ENCODE measurements at places on chromosomes 4 and X. TPM values are rescaled to one million over a fixed set of nuclear protein-coding genes. Genes with fewer than 3 reads are reported as not detected.

DMP1 gene
- not detected for total RNA-seq

ARHGAP6 gene
- 5.1 TPM for total RNA-seq

GALNTL6 gene
- 51.1 TPM for total RNA-seq

PDGFRA gene
- 70.6 TPM for total RNA-seq

RHOXF2B gene
- not detected for total RNA-seq

CTBP1 gene
- 163 TPM for total RNA-seq

ITGB1BP2 gene
- 3.0 TPM for total RNA-seq

HTN1 gene
- total RNA-seq: not detected

ARX gene
- not detected for total RNA-seq

FAM184B gene
- 2.3 TPM for total RNA-seq

NUDT10 gene
- 22.7 TPM for total RNA-seq

NEK1 gene
- total RNA-seq: 31.6 TPM

UGT2A2 gene
- not detected for total RNA-seq

HPGDS gene
- 3.6 TPM for total RNA-seq

SLC26A1 gene
- total RNA-seq: 3.0 TPM

ATG4A gene
- 6.3 TPM for total RNA-seq

STATH gene
- total RNA-seq: not detected

PAGE5 gene
- total RNA-seq: not detected

BCAP31 gene
- 40.0 TPM for total RNA-seq

TCEAL6 gene
- 3.0 TPM for total RNA-seq
